ENCODE measurements at places on chromosomes 5 and 9. TPM values are rescaled to one million over a fixed set of nuclear protein-coding genes. Genes with fewer than 3 reads are reported as not detected.

BAAT gene
- total RNA-seq = not detected

DIRAS2 gene
- total RNA-seq = not detected

CDH9 gene
- total RNA-seq = not detected

TXNDC8 gene
- not detected for total RNA-seq

GARIN3 gene
- not detected for total RNA-seq

NTRK2 gene
- 5.5 TPM for total RNA-seq

SNCB gene
- not detected for total RNA-seq

ASS1 gene
- 65.5 TPM for total RNA-seq

NSG2 gene
- total RNA-seq = 0.27 TPM

AGXT2 gene
- not detected for total RNA-seq

CDH18 gene
- total RNA-seq = not detected

CDC20B gene
- not detected for total RNA-seq

TEX48 gene
- not detected for total RNA-seq

CTSV gene
- 0.27 TPM for total RNA-seq
